ENCODE measurements at places on chromosomes 11 and 22. TPM values are rescaled to one million over a fixed set of nuclear protein-coding genes. Genes with fewer than 3 reads are reported as not detected.

GRCh38 chr22:30270832-30271231 lies 4.2 kb upstream of the OSM start:
- DNase-seq: no peak

GRCh38 chr11:79273781-79274180 lies 167.0 kb downstream of the TENM4 start:
- no peak for DNase-seq

DNA sequence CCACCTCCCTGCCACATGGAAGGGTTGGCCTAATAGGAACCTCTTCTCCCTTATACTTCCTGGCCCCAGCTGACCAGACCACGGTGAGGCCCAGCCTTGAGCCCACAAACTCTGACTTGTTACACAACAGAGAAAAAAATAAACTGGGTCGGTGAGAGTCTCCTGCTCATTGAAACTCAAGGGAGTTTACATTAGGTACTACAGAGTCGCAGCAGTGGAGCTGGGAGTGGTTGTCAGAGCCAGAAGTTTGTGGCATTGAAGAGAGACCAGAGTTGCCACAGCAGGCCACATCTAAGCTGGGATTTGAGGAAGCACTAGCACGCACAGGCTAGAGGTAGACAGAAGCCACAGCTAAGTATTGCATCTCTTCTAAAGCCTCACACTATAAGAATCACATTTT lies 296.2 kb downstream of the DDX10 start:
- no peak for DNase-seq

DNA sequence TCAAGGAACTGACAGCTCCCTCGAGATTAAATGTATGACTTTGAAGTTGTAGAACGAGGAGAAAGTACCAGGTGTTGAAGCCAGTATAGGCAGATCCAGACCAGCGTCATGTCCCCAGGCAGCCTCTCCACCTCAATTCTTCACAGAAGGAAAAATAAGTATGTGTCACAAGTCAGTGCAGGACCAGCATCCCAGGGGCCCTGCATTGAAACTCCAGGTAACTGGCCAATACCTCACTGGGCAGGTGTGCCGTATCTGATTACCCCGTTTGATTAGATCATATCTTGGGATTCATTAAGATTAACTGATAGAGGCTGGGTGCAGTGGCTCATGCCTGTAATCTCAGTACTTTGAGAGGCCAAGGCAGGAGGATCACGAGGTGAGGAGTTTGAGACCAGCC lies 466.7 kb upstream of the B3GAT1 start:
- no peak for DNase-seq

- DNase-seq: no peak
Observed at GRCh38 chr11:68992743-68993255, 12.0 kb upstream of the MRGPRD start.

GRCh38 chr11:132994966-132995365 lies 537.3 kb downstream of the OPCML start:
- no peak for DNase-seq

DNA sequence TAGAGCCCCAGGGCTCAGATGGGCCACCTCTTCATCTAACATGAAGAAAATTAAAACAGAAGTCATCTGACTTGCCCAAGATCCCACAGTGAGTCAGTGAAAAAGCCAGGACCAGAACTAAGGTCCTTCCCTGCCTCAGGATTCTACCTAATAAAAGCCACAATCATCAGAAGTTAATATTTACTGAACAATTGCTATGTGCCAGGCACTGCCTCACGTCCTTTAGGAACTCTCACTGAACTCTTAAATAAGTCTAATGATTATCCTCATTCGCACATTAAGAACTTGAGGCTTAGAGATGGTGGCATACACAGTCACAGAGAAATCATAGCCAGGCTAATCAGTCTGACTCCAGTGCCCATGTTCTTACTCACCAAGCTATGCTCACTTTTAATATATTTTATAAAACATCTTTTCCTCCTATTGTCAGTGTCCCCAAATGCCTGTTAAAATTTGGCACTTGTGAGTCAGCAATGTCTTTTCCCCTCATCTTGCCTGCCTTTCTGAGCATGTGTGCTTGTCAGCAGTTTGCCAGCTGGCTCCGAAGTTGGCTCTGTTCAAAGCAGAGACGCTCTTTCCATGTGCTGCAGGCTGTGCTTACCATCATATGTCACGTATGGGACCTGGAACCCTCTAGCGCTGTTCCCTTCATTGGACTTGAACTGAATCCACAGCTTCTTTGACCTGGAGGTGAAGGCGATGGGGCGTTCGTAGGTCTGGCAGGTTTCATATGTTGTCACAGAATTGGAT lies 21.5 kb upstream of the NRIP3 start:
- DNase-seq: no peak

DNA sequence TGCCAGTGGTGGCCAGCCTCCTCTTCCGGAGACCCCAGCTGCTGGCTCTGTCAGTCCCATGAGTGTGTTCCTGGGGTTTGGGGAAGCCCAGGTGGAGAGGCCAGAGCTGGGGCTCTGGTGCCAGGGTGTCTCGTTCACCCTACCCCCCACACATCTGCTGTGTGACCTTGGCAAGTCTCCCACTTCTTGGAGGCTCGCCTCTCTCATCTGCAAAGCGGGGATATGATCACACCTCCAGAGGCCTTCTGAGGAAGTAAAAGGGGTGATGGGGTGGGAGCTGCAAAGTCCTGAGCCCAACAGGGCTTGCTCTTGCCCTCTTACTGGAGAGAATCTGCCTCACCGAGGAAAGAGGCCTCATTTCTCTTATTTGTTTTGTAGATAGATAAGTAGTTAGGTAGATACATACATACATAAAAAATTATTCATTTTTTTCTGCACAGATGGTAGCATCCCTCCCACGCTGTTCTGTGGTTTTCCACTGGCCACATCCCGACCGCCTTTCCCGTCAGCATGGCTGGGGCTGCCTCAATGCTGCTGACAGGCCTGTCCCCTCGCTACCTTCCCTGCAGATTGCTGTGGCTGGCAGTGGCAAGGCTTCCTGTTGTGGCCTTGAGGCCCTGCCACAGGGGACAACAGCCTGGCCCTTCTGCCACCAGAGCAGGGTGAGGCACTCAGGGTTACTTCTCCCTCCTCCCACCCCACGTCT lies 23.9 kb downstream of the MYO7A start:
- DNase-seq: no peak

Gene CCDC73
- not detected for total RNA-seq

Gene TNNI2
- total RNA-seq: not detected

Gene ROBO4
- total RNA-seq: not detected

Gene KCNJ11
- 0.74 TPM for total RNA-seq

All from NCI-H460 (cell line).